Gastroesophageal sphincter (tissue), 4 donors: ENCODE measurements at places on chromosomes 1 and 21. TPM values are rescaled to one million over a fixed set of nuclear protein-coding genes. Genes with fewer than 3 reads are reported as not detected.

- no peak overlapping the region for H3K27ac ChIP-seq
- H3K4me3 ChIP-seq: no peak overlapping the region
- no peaks in the 10 kb centered on the region for H3K36me3 ChIP-seq
- H3K27me3 ChIP-seq: peaks cover 4% of the 10 kb centered on the region
- ATAC-seq: no peak
- no peaks in the 10 kb centered on the region for H3K4me1 ChIP-seq
These were observed 7.4 kb upstream of the AGMAT start for GRCh38 chr1:15592285-15592684.

- no peaks in the 10 kb centered on the region for H3K27me3 ChIP-seq
- no peaks in the 10 kb centered on the region for H3K4me1 ChIP-seq
- ATAC-seq: no peak
- no peaks in the 10 kb centered on the region for H3K36me3 ChIP-seq
These were observed 71.5 kb downstream of the IFI44 start for GRCh38 chr1:78721136-78721535.

SETD4 gene
- total RNA-seq: 12.2 TPM

TRNP1 gene
- total RNA-seq: 48.4 TPM
